Activated B cell treated with CpG ODN at 0.5 μM for 24 hours (primary cell): ENCODE measurements at places on chromosomes 16 and 17. TPM values are rescaled to one million over a fixed set of nuclear protein-coding genes. Genes with fewer than 3 reads are reported as not detected.

The DVL2 gene
- total RNA-seq = 56.1 and 64.6 TPM in 2 replicates

The HEATR9 gene
- not detected in 2 replicates for total RNA-seq

The CEP112 gene
- total RNA-seq = 3.8 and 3.9 TPM in 2 replicates

The TEX14 gene
- 0.16 and 0.42 TPM in 2 replicates for total RNA-seq

The TMC5 gene
- total RNA-seq = 0.07 TPM in 1 of 2 replicates, not detected in the other

The TMEM114 gene
- total RNA-seq = not detected in 2 replicates

The CRYM gene
- total RNA-seq = 4.2 and 4.5 TPM in 2 replicates

The NME2 gene
- 439 and 524 TPM in 2 replicates for total RNA-seq

The MYCBPAP gene
- total RNA-seq = 2.1 and 2.3 TPM in 2 replicates

The KRTAP2-1 gene
- not detected in 2 replicates for total RNA-seq

The C16orf92 gene
- not detected in 2 replicates for total RNA-seq

GRCh38 chr16:13507530-13507929, 412.4 kb upstream of the ERCC4 start:
- no peaks in the 10 kb centered on the region for H3K27me3 ChIP-seq
- H3K36me3 ChIP-seq = no peaks in the 10 kb centered on the region
- no peaks in the 10 kb centered on the region for H3K4me1 ChIP-seq
- no peak overlapping the region for H3K4me3 ChIP-seq
- DNase-seq = no peak

- no peak overlapping the region for H3K4me3 ChIP-seq
- DNase-seq = no peak
- no peaks in the 10 kb centered on the region for H3K4me1 ChIP-seq
- no peaks in the 10 kb centered on the region for H3K36me3 ChIP-seq
These were observed 473.9 kb downstream of the TOX3 start for GRCh38 chr16:52073024-52073423.

- peaks cover 4% of the 10 kb centered on the region for H3K27me3 ChIP-seq
- H3K4me3 ChIP-seq = no peak overlapping the region
- H3K27ac ChIP-seq = no peak overlapping the region
These were observed 1.7 kb upstream of the SLC47A2 start for GRCh38 chr17:19718041-19718612.

- peak overlapping the region; percentile 79 for H3K27ac ChIP-seq
- H3K36me3 ChIP-seq = peaks cover 39% of the 10 kb centered on the region
- H3K4me3 ChIP-seq = peak overlapping the region; percentile 64
- no peaks in the 10 kb centered on the region for H3K27me3 ChIP-seq
- H3K4me1 ChIP-seq = peaks cover 16% of the 10 kb centered on the region
- peak; percentile 64 for DNase-seq
These were observed 16.7 kb downstream of the UNC13D start for GRCh38 chr17:75827308-75828075.

DNA sequence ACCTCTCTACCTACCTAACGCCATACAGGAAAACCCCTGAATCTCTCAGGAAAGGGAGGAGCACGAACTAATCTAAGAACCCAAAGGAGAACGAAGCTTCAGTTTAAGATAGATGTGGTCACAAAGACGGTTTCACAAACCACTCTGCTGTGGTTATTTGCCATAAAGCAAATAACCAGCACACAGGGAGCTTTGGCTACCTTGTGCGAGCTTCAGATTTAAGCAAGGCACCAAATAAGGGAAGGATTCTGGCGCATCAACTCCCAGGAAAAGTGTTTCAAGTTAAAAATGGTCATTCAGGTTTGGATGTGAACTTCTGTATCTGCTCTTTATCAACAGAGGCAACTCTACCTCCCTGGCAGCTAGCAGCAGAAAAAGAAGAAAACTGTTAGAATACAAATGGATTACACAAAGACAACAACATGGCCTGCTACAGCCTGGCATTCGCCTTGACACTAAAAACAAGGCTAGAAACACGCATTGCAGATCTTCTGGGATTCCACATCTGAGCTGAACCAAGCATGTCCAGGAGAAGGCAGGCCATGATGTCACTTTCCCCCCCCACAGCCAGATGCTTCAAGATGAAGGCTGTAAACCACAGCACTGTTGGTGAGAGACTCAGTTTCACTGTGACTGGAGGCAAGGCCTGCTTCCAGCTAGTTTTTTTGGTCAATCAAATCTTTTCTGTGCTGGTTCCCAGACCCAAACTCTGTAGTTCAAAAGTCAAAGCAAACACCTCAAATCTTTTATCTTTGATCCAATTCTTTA, 43.6 kb downstream of the SMG6 start:
- H3K27ac ChIP-seq = no peak overlapping the region
- no peak for DNase-seq
- peaks cover 18% of the 10 kb centered on the region for H3K4me1 ChIP-seq

DNA sequence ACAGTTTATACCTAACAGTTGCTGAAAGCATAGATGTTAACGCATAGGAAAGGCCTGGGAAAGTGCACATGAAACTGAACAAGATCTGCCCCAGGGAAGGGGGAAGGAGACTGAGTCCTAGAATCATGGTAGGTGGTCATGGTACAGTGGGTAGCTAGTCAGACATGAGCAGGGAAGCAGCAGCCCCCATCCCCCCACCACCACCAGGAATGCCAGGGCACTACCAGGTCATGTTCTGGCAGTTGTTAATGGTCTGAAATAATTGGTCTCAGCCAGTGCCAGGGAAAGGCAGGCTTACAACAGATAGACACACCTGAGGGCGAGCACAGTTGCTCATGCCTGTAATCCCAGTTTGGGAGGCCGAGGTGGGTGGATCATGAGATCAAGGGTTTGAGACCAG, 185.2 kb downstream of the CPPED1 start:
- H3K27ac ChIP-seq = no peak overlapping the region
- no peak overlapping the region for H3K4me3 ChIP-seq
- no peak for DNase-seq
- H3K36me3 ChIP-seq = no peaks in the 10 kb centered on the region
- peaks cover 3% of the 10 kb centered on the region for H3K27me3 ChIP-seq
- H3K4me1 ChIP-seq = peaks cover 2% of the 10 kb centered on the region

DNA sequence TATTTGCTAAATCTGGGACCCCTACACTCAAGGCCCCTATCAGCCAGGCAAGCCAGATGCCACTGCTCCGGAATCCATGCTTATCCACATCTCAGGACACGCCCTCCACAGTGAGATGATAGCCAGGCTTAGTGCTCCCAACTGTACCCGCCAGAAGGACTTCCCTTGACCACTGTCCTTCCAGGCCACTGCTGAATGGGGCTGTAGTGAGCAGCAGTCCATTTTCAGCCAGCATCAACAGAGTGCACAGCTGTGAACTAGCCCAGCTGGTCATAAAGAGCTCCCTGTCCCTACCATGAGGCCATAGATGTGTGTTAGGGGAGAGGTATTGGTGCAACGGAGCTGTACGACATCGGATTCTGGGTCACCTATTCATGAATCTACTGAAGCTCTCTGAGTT, 13.0 kb upstream of the MED9 start:
- H3K27me3 ChIP-seq = peaks cover 19% of the 10 kb centered on the region
- DNase-seq = no peak
- H3K27ac ChIP-seq = no peak overlapping the region
- no peaks in the 10 kb centered on the region for H3K36me3 ChIP-seq
- no peak overlapping the region for H3K4me3 ChIP-seq

DNA sequence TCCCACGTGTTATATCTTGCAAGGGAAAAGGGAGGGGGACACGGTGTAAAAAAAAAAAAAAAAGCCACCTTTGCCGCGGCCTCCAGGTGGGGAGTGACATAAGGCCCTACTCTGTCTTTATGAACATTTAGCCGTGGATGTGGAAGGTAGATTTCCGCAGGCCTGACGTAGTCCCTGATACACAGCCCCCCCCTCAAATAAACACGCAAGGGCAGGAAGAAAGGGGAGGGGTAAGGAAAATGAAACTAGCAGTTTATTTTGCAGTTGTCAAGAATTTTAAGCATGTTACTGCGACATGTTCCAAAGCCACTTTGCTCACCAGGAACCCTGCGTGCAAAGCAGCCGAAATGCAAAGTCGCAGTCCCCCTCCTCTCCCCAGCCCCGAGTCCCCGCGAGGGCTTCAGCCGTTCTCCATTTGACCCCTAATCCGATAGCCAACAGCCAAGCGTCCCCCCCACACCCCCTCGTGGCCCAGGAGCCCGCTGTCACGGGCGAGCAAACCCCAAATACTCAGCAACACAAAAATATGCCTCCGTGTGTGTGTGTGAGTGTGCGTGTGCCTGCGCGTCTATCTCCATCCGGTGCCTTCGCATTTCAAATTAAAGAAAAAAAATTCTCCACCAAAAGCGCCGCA, 1.2 kb downstream of the CBX4 start:
- H3K4me3 ChIP-seq = peak overlapping the region; percentile 95
- peaks cover 63% of the 10 kb centered on the region for H3K4me1 ChIP-seq
- peak overlapping the region; percentile 95 for H3K27ac ChIP-seq

GRCh38 chr17:59327981-59328290, 3.5 kb upstream of the YPEL2 start:
- H3K4me3 ChIP-seq = no peak overlapping the region
- no peak for DNase-seq
- H3K27ac ChIP-seq = no peak overlapping the region
- peaks cover 35% of the 10 kb centered on the region for H3K4me1 ChIP-seq
- H3K36me3 ChIP-seq = peaks cover 4% of the 10 kb centered on the region

GRCh38 chr17:37118366-37119137, 169.8 kb downstream of the AATF start:
- H3K36me3 ChIP-seq = peaks cover 31% of the 10 kb centered on the region
- no peak overlapping the region for H3K4me3 ChIP-seq
- no peak for DNase-seq
- H3K27ac ChIP-seq = no peak overlapping the region
- no peaks in the 10 kb centered on the region for H3K4me1 ChIP-seq

DNA sequence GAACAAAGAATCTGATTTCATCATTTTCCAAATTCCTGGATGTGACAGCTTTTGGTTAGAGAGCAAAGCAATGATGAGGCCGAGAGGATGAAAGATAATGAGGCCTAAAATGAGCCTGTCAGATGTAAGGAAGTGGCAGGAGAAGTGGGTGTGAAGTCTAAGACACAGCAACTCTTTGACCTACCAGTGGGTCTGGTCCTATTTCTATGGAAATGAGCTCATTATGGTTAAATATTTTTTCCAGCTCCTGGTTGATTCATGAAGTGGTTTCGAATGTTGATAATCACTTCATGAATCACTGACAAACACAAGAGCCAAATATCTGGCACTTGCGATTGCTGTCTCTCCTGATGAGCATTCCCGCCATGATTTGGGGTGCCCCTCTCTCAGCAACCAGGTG, 273.3 kb upstream of the CDH5 start:
- no peaks in the 10 kb centered on the region for H3K4me1 ChIP-seq
- H3K27ac ChIP-seq = no peak overlapping the region
- H3K4me3 ChIP-seq = no peak overlapping the region
- no peaks in the 10 kb centered on the region for H3K36me3 ChIP-seq
- DNase-seq = no peak
- H3K27me3 ChIP-seq = peaks cover 3% of the 10 kb centered on the region

GRCh38 chr17:82097184-82097918, 685 bp downstream of the FASN start:
- no peaks in the 10 kb centered on the region for H3K27me3 ChIP-seq
- H3K36me3 ChIP-seq = peaks cover 12% of the 10 kb centered on the region
- H3K4me3 ChIP-seq = peak overlapping the region; percentile 73
- peak; percentile 53 for DNase-seq

DNA sequence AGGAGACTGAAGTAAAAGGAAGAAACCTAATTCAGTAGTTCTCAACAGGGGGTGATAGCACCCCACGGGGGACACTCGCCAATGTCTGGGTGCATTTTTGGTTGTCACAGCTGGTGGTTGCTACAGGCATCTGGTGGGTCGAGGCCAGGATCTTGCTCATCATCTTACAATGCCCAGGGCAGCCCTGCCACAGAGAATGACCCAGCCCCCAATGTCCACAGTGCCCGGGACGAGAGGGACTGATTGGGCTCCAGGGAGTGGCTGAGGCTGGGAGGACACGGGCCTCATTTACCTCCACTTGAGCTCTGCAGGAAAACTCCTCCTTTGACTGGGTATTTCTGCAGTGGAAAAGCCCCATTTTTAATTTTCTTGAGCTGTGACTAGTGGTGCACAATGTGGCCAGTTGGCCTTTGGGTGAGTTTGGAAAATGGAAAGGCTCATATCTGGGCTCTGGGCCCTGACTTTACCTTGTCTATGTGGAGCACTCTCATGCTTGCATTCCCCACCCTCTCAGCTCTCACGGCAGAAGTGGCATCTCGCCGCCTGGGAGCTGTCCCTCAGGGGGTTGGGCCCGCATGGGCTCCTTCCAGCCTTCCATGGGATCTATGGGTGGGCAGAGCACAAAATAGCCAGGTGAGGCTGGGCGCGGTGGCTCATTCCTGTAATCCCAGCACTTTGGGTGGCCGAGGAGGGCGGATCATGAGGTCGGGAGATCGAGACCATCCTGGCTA, 37.7 kb upstream of the IRF8 start:
- H3K4me3 ChIP-seq = no peak overlapping the region
- H3K4me1 ChIP-seq = peaks cover 45% of the 10 kb centered on the region
- no peak overlapping the region for H3K27ac ChIP-seq
- DNase-seq = no peak
- no peaks in the 10 kb centered on the region for H3K36me3 ChIP-seq

DNA sequence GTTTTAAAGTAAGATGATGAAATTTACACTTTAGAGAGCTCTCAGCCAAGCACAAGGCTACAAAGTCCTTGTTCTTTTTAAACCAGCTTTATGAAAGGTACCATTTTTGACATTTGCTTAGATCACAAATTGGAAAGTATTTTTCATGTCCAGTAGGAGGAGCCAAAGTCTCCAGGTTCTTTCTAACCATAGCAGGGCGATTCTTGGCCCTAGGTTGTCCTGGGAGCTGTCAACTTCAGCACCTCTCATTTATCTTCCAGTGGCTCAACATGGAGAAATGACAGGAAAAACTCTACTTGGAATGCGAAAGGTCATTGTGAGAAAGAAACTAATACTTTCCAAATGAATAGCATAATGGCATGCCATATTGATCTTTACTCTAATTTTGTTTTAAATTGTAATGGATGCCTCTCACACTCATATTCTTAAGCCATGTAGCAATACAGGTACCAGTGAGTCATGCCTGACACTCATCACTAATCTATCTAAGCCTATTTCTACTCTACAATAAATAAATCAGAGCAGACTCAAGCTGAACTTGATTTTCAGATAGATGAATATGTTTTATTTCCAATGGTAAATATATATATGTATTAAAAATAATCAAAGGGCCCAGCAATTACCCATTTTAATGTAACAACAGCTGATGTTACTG, 919.1 kb upstream of the EEF2KMT start:
- no peaks in the 10 kb centered on the region for H3K4me1 ChIP-seq
- H3K4me3 ChIP-seq = no peak overlapping the region
- no peaks in the 10 kb centered on the region for H3K36me3 ChIP-seq
